LoVo (cell line): ENCODE measurements at places on chromosomes 16 and 17.

- no peak for DNase-seq
Measured at GRCh38 chr16:18932243-18932987, 6.2 kb upstream of the SMG1 start.

- no peak for DNase-seq
Measured at GRCh38 chr17:42459801-42460281, 1.2 kb downstream of the ATP6V0A1 start.

- no peak for DNase-seq
Measured at GRCh38 chr16:11828696-11829095, 22.6 kb downstream of the RSL1D1 start.

- DNase-seq, result no peak
Measured at GRCh38 chr17:41535764-41536481, 7.8 kb upstream of the KRT19 start.

GRCh38 chr17:57195785-57196460 is 60.4 kb upstream of the MSI2 start:
- DNase-seq, result no peak

DNA sequence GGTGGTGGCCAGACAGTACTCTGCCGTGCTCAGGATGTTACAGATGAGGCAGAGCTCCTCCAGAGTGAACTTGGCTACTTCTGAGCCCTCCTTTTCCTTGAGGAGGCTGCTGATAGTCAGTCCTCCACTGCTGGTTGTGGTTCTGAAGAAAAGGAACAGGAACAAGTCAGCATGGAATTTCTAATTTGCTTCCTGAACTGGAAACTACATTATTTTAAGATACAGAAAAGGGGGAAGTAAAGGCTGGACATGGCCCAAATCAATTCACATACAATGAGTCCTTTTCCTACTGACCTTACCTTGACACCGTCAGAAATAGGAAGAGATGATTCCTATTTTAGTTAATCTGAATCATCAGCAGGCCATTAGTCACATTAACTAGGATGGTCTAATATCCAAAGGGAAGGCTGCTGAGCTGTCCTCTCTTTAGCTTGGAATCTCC is 154.2 kb downstream of the VPS53 start:
- no peak for DNase-seq

- DNase-seq, result no peak
Measured at GRCh38 chr16:66154801-66155200, 211.7 kb upstream of the CDH5 start.

DNA sequence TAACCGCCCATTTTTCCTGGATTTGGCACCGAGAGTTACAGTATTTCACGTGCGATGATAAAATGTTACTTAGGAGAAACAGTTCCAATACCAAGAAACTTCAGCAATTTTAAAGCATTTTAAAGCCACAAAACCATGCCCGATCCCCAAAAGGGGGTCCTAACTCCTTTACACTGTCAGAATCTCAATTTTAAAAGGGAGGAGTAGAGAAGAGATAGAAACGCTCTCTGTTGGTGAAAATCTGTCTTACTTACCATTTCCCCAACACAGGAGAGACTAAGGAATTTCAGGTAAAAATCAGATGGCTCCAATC is 526 bp upstream of the RNASEK start:
- peak; percentile 2 for DNase-seq

GRCh38 chr16:12193692-12194091 is 217.2 kb downstream of the SNX29 start:
- no peak for DNase-seq

- DNase-seq, result no peak
Measured at GRCh38 chr16:82439678-82440293, 187.0 kb upstream of the CDH13 start.

DNA sequence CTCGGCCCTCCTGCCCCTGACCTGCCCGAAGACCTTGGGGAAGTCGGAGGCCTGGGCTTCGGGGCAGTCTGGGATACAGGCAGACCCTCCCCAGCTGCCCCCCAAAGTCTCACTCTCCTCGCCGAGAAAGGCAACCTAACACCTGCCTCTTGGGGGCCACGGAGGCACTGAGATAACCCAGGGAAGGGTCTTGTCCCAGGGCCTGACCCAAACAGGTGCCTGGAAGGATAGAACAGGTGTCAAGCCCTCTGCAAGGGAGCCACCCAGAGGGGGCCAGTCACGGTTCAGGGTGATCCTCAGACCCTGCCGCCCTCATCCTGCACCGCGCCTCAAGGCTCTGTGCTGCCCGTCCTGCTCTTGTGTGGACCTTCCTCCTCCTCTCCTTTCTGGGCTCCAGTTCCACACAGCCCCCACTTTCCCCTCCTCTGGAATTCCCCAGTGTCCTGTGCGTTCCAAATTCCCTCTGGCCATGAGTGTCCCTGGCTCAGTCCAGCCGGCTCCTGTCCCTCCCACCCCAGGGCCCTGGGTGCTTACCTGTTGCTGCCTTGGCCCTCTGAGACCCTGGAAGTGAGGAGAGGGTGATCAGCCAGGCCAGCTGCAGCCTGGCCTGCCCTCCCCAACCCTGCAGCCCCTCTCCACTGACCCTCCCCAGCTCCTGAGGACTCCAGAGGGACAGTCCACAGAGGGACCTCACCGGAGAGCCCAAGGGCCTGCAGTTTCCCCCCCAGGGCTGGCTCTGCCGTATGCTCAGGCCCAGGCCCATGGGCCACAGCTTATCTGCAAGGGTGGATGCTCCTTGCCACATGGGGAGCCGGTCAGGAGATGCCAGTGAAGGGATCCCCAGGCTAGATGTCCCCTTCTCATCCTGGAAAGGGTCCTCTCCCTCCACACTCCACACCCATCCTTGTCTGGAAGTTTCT is 3.8 kb downstream of the PRSS27 start:
- DNase-seq, result no peak

- no peak for DNase-seq
Measured at GRCh38 chr16:55035029-55035428, 104.4 kb downstream of the IRX5 start.

GRCh38 chr17:68033636-68034451 is 1.7 kb upstream of the KPNA2 start:
- DNase-seq, result peak; percentile 9

DNA sequence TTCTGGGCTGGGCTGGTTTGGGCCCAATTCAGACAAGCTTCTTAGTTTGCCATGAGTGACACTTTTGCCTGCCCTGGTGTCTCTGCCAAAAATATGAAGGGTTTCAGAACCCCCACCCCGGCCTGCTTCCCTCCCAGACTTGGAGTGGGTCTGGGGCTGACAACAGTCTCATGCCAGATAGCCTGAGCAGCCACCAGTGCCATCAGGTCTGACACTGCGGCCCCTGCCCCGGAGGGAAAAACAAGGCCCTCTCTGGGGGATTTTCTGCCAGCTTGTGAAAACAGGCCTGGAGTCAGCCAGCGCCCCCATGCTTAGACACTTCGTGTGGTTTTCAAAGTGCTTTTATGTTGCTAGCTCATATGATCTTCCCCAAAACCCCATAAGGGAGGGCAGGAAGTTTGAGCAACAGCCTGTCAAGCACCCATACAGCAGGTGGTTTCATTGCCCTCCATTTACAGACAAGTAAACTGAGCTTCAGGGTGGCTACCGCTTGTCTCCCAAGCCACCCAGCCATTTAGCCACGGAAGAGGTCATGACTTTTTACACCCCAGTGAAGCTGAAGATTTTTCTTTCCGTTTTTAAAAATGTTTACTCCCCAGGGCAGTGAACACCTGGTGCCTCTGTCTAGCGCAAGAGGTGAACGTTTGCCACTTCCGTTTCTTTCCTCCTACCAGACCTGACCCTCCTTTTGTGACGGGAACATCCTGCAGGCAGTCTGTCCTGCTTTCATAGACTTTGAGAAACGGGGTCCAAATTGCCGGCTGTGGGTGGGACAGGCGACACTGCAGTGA is 300.6 kb downstream of the SEC14L1 start:
- no peak for DNase-seq

GRCh38 chr16:23269248-23269953 is 32.7 kb upstream of the SCNN1B start:
- DNase-seq, result no peak

- peak; percentile 94 for DNase-seq
Measured at GRCh38 chr16:4298761-4299522, 16.9 kb upstream of the GLIS2 start.

DNA sequence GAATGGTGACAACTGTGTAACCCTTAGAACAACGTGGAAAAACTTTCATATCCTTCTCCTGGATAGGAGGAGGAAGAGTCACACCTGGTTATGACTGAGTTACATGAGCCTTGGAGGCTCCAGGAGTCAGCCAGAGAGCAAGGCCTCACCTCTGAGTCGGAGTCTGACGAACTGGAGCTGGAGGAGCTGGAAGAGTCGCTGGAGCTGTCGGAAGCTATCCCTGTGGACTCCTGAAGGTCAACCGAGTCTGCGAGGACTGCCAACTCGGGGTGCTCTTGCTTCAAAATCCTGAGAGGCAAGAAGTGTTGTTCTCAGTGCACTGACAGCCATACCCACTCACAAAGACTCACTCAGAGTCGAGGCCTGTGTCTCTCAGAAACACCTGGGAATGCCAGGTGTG is 6.2 kb downstream of the JMJD6 start:
- DNase-seq, result no peak

DNA sequence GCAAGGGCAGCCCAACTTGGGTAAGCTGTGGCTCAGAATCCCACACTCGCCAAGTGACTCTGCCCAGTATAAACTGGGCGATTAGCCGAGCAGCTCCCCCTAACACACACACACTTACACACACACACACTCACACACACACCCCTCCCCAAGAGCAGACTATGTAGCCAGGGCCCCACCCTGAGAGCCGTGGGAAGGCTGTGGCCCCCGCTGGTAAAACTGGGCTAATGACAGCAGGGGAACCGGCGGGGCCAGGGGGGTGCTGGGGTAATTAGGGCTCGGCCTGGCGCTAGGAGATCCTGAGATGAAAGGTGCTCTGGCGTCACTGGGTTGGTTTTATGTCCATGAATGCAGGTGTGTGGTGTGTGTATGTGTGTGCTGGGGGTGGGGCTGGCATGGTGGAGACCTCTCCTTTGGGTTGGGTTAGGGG is 1.1 kb upstream of the THRA start:
- no peak for DNase-seq

- DNase-seq, result peak; percentile 68
Measured at GRCh38 chr17:76710863-76711611, at the start of gene MXRA7. Gene MXRA7, minus strand, starts transcription at chr17:76710965. Its CDS starts 19 bp downstream, at chr17:76710946.

DNA sequence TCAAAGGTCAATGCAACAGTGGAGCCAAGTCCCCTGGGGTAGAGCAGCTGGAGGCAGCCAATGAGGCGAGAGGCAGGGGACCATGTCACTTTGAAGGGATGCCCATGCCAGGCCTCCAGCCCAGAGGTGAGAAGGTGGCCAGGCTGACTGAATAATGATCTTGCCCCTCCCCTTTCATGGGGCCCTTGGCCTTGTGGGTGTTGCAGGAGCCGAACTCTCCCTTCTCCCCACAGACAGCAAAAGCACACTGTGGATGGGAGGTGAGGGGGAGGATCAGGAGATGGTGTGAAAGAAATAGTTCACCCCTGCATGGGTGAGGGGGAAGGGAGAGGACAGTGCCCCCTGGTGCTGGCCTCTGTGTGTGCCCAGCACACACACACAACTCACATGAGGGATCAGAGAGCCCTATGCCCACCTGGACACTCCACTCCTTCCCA is 15.8 kb upstream of the TBX21 start:
- DNase-seq, result no peak

GRCh38 chr16:29700253-29700987 is 21.4 kb downstream of the QPRT start:
- peak; percentile 82 for DNase-seq

- DNase-seq, result no peak
Measured at GRCh38 chr16:85759136-85759535, 8.2 kb upstream of the C16orf74 start.

DNA sequence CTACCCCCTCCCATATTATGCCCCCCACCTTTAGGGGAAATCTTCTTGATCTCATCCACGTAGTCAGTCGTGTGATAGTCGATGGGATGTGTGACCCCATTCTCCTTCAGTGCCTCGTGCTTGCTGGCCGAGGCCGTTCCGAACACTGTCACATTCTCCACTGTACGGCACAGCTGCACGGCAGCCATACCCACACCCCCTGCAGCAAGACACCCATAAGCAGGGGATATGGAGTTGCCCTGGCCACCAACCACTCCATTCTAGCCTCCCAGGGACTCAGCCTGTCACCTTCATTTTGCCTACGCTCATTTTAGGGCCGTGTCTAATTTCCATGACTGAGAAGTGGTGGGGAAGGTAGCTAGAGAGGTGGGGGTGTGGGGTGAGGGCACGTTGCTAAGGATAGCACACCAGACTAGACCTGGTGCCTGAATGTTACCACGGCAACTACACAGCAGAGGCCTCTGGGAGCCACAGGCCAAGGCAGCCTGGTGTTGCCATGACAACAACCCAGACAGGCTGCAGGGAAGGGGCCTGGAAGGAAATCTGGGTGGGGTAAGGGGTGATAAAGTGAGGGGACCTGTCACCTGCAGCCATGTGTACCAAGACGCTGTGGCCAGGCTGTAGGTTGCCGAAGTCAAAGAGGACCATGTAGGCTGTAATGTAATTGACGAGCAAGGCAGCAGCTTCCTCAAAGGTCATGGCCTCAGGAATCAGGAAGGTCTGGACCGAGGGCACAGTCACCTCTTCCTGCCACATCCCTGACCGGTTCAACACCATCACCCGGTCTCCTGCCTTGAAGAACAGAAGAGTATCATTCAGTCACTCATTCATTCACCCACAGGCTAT is 4.0 kb downstream of the VAT1 start:
- DNase-seq, result no peak

DNA sequence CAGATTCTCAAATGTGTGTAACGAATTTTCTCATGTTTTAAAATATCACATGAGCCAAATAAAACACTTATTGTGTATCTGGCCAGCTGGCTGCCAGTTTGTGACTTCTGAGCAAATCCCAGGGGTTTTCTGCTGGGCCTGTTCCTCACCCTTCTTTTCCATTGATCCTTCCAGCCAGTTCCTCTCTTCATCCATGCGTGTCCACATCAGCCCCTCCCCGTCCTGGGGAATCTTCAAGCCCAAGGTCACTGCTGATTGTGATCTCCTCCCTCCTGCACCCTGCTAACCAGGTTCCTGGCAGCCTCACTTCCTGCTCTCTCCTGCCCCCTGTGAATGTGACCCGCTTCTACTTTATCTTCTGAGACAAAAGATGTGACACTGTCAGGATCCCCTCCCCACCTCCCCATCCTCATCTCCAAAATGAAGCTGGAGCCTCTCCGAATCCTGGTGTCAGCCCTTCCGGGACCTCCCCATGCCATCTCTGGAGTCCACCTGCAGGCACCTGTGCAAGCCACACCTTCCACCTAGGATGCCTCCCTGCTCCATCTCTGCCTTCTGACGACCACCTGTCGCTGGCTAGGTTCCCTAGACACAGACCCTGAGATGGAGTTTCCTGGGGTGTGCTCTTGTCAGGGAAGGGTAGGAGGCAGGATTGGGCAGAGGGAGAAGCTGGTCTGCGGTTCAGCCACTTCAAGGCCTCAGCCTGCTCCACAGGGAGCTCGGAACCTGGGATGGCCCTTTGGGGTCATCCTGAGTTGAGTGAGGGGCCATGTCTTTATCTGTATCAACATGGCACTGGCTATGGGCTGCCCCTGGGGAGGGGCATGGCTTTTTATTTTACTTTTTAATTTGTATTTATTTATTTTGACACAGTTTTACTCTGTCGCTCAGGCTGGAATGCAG is 205.1 kb downstream of the KATNIP start:
- no peak for DNase-seq

DNA sequence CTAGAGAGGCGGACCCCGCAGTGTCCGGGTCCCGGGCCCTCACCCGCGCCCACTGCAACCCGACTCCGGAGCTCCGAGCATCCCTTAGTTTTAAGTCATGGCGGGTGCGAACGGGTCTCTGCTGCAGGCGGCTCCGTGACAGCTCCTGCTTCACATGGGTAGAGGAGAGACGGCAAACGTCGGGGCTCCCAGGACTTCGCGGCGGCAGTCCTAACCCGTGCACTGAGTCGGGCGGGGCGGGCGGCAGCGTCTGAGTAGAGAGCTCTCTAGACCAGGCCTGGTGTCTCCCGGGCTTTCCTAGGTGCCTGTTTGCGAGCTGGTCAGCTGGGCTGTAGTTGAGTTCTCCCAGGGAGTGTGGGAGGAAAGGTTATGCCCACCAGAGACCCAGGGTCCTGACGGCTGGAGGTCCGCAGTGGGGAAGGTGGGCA is 345 bp downstream of the TSC2 start:
- DNase-seq, result no peak
